ENCODE measurements at places on chromosomes 12 and 14.

DNA sequence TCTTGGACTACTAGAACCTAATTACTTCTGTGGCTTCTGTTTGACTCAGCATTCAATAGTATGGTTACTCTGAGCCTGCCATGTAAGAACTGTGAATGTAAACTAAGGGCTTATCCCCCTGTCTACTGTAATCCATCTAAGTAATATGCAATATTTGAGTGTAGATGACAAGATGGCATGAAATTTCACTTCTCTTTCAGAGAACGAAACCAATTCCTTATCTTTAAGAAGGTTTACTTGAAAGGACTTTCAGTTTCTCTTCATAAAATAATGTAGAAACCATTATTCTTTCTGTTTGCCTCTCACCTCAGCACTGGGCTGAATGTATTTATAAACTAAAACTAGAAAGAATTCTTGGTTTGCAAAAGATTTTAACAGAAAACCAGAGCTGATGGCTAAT is 60.4 kb upstream of the ARID2 start:
- no peak for DNase-seq

GRCh38 chr14:68756000-68756481 is 36.8 kb downstream of the ZFP36L1 start:
- DNase-seq: peak; percentile 20

DNA sequence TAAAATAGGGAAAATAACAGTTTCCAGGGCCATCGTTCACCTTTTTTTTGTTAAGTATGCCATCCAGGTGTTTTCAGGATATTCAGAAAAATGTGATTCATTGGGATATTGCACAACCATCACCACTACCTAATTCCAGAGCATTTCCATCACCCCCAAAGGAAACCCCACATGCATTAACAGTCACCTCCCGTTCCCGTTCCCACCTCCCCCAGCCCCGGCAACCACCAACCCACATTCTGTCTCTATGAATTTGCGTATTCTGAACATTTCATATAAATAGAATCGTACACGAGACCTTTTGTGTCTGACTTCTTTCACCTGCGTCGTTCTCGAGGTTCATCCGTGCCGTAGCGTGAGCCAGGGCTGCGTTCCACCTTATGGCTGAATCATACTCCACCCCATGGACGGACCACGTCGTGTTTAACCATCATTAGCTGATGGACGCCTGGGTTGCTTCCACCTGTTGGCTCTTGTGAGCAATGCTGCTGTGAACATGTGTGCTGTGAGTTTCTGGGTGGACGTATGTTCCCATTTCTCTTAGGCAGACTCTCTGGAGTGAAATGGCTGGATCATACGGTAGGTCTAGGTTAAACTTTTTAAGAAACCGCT is 51.0 kb upstream of the NCOR2 start:
- no peak for DNase-seq

DNA sequence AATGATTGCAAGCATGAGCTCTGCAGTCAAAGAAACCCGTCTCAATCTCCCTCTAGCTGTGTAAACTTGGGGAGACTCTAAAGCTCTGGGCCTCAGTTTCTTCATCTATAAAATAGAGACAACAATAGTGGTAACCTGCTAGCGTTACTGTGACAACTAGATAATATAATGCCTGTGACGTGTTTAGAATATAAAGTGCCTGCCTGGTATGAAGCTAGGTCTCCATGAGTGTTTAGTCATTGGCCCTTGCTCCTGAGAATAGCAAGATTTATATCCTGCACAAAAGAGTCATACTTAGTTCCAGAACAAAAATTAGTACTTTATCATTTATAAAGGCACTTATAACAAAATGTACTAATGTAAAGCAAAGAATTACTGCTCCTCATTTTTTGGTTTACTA is 8.8 kb upstream of the DCP1B start:
- DNase-seq: no peak

GRCh38 chr12:19801941-19802340 is 362.6 kb downstream of the AEBP2 start:
- DNase-seq: peak; percentile 80

DNA sequence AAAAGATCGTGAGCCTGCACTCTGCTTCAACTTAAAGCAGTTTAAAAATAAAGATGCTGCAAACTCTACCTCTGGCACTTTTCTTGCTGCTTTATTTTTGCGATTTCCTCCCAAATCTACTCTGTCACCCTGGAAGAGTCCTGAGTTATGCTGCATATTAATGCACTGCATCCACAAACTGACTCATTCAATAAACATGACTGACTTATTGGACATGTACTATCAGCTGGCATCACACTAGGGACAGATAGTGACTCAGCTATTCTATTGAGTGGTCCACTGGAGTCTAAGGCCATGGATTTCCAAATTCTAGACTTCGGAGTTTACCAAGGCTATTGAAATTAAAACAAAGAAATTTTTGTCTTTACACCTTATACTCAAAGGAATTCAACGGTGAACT is 90.7 kb upstream of the PTPRR start:
- peak; percentile 2 for DNase-seq

DNA sequence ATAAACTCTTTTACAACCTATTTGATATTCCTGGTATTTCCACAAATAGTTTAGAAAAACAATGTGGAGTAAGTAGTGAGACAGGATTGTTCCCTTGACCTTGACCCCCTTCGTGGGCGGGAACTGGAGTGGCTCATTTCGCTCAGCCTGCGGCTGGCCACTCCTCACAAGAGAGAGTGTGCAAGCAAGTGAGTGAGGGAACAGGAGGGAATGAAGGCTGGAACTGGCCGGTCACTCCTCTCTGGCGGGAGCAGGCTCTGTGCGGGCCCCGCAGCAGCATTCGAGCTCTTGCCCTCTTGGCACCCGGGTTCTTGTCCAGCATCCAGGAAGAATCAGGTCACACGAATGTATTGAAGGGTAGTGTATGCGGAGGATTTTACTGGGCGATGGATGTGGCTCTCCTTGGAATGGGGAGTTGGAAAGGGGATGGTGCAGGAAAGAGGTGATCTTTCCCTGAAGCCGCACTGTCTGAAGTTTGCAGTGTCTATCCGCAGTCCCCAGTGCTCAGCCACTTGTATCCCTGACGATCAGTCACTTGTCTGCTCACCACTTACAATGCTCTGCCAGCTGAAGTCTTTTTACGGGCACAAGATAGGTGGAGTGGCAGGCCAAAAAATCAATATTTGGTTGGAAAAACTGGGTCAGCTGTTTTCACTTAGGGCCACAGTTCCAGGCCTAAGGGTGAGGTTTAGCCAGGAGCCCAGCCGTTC is 28.0 kb upstream of the TXNRD1 start:
- DNase-seq: no peak

DNA sequence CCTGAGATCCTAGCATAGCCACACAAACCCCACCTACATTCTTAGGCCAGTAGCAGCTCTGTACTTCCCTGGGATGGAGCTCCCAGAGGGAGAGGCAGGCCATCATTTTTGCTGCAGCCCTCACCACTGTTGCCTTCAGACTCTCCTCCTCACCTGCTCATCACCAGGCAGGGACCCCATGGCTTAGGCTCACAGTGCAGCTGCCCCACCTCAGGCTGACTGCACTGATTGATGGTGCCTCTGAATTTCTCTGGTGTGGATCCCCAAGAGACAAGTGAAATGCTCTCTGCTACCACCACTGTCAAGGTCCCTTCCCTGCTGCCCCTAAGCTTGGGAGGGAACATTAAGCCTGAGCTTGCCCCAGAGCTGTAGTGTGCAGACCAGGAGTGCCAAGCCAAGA is 76.2 kb downstream of the TMTC3 start:
- DNase-seq: no peak

DNA sequence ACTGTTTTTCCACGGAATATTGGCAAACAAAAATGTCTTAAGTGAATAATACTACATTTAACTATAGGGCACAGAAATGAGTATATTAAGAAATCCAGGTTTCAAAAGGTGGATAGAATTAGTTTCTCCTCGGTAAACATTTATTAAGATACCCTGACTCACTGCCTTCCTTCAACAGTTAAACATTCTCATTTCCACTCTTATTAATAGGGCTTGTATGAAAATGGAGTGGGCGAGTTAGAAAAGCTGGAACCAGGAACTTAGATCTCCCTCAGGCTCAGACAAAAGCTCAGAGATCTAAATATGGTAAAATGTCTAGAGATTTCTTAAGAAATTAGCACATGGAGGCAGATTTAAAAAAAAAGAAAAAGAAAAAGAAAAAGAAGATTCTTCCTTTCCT is 78.8 kb downstream of the RMST start:
- DNase-seq: no peak

- DNase-seq: peak; percentile 19
Measured at GRCh38 chr14:101947577-101947903, 16.8 kb upstream of the DYNC1H1 start.

DNA sequence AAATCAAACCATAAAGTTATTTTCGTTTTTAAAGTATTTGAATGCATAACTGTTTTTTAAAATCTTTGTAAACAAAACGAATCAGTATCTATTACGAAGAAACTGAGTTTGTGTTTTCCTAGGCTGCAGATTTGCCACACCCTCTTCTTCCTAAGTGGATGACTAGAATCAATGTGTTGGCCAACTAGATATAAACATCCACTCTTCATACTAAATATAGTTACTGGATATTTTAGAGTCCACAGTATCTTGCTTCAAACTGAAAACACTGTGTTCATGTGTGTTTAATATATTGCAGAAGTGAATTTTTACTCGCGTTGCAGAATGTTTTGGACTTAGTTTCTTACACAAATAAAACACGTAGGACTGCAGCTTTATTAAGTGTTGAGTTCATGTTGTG is 63.2 kb downstream of the KLHL28 start:
- DNase-seq: no peak

- no peak for DNase-seq
Measured at GRCh38 chr12:109288571-109288970, 20.5 kb downstream of the FOXN4 start.

GRCh38 chr12:89710873-89711750 is 2.5 kb upstream of the ATP2B1 start:
- DNase-seq: no peak

- DNase-seq: no peak
Measured at GRCh38 chr12:26032290-26032689, 73.8 kb downstream of the RASSF8 start.

GRCh38 chr12:95169368-95169767 is 47.9 kb downstream of the FGD6 start:
- peak; percentile 71 for DNase-seq

GRCh38 chr14:73241481-73242165 is 4.3 kb downstream of the PAPLN start:
- DNase-seq: no peak

DNA sequence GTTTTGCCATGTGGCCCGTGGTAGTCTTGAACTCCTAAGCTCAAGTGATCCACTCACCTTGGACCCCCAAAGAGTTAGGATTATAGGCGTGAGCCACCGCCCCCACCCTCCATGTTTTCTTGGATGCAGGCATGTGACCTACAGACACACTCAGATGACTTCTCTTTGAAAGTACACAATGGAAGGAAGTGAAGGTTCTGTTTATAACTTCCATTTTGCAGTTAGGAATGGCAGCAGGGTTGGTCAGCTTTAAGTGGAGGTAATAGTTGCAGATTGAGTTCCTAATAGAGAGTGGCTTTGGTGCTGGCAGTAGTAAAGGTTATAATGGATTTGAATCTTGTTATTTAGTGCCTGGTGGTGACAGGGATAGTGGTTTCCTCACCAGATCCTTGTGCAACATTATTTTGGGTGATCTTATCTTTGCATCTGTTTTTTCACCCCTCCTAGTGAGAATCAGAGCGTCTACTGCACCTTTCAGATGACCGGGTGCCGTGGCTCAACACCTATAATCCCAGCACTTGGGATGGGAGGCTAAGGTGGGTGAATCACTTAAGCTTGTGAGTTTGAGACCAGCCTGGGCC is 15.3 kb downstream of the LARP4 start:
- no peak for DNase-seq

GRCh38 chr12:67290378-67290777 is 21.2 kb downstream of the CAND1 start:
- no peak for DNase-seq

DNA sequence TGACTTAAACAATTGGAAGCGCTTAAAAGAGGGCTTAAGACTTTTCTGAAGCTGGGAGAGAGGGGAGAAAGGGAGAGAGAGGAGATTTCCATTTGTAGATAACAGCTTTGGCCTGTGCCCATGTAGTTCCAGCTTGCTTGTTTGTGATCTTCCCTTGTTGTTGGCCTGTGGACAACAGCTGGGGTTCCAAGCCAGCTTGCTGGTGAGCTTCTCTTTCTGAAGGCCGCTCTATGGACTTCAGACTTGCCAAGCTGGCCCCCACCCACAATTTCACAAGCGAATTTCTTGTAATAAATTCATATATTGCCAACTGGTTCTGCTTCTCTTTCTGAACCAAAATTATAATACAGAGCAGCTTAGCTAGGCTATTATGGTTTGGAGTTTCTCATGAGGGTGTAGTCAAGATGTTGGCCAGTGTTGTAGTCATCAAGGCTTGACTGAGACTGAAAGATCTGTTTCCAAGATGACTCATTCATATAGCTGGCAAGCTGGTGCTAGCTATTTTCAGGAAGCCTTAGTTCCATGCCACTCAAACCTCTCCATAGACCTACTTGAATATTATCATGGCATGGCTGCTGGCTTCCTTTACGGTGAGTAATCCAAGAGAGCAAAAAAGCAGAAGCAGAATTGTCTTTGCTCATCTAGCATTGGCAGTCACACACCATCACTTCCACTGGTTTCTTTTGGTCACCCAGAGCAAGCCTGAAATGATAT is 89.4 kb downstream of the ATP23 start:
- DNase-seq: peak; percentile 82

DNA sequence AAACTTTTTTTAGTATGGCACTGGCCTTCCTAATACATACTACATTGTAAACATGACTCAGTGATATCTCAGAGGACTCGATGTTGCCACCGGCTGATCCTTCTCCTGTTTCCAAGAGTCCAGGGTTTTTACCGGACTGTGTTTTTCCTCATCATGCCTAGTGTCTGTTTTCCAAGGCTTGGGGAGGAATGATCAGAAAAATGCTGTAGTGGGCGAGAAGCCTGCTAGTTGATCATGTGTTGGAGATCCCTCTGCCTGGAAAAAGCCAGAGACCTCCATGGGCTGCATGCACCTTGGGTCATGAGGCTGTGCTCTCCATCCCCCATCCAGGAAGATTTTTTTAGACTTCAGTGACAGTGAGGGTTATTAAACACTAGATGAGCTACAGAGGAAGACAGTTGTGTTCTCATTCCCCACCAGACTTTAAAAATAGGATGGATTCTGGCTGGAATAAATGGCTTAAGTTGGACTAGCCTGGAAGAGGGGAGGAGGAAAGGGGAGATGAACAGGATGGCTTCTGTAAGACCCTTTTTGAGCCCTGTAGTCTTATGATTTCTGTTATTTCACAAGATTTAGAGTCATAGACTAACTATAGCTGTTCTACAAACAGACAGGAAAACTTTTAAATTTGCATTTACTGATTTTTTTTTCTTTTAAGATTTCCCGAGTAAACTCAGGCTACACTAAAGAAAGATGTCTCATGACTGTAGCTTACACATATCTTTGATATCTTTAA is 145.7 kb downstream of the SAMD4A start:
- DNase-seq: peak; percentile 71

DNA sequence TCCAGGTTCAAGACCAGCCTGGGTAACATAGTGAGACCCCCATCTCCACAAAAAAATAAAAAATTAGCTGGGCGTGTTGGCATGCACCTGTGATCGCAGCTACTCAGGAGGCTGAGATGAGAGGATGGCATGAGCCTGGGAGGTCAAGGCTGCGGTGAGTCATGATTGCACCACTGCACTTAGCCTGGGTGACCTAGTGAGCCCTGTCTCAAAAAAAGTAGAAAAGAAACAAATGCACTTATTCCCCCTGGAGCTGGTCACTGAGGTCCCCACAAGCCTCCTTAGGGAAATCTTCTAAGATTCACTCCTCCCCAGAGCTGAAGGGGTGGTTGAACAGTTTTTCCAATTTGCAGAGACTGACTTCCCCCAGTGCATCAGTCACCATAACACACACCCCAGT is 1.6 kb downstream of the CD9 start:
- DNase-seq: no peak

GRCh38 chr14:51004801-51005526 is 60.7 kb upstream of the PYGL start:
- DNase-seq: peak; percentile 62

Data from RPMI7951 (cell line).